ENCODE measurements at places on chromosomes 13 and 19. TPM values are rescaled to one million over a fixed set of nuclear protein-coding genes. Genes with fewer than 3 reads are reported as not detected.
A peak's percentile ranks its signal among the peaks of the same experiment; 100 is the strongest.

The FPR1 gene
- 14.5 TPM for total RNA-seq

The ZNF616 gene
- total RNA-seq: 5.5 TPM

The GNA15 gene
- total RNA-seq: 4.3 TPM

The CCL25 gene
- total RNA-seq: not detected

The NEK5 gene
- 0.29 TPM for total RNA-seq

The EPS8L1 gene
- 20.7 TPM for total RNA-seq

The ZNF682 gene
- 5.9 TPM for total RNA-seq

- no peak for DNase-seq
Observed at GRCh38 chr13:29411481-29411880, 184.0 kb downstream of the SLC7A1 start.

DNA sequence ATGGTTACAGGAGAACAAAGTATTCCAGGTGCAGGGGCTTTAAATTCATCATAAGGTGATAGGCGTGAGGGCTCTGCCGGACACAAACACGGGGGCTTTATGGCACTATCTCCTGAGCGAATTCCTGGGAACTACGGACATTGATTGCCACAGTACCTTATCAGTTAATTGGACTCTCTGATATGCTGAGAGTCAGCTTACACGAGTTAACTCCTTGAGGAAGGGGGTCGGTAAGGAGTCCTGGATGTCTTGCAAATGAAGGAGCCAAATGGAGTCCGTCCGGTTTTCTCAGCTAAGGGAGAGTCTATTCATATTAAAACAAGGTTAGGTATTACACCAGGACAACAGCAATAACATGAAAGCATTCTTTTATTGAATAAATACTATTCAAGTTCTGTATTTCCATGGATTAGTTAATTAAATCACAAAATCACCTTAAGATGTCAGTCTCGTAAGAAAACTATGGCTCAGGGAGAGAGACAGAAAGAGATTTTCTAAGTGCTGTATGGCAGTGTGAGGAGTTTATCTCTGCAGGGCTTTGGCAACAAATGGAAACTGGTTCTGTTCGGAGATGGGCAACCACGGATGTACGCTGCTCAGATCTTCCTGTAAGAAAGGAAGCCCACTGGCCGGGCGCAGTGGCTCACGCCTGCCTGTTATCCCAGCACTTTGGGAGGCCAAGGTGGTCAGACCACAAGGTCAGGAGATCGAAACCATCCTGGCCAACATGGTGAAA, 26.2 kb upstream of the HIF3A start:
- DNase-seq: no peak

DNA sequence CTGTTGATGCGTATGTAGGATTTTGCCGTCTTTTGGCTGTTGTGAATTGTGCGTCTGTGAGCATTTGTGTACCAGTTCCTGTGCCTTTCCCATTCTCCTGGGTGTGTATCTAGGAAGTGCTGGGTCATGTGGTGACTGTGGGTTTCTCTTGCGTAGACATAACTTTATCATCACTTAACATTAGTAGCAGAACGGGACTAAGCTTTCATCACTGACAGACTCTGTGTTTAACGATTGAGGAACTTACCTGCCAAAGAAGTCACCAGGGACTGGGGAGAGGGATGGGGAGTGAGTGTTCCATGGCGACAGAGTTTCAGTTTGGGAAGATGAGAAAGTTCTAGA, 15.0 kb downstream of the FZR1 start:
- no peak for DNase-seq

DNA sequence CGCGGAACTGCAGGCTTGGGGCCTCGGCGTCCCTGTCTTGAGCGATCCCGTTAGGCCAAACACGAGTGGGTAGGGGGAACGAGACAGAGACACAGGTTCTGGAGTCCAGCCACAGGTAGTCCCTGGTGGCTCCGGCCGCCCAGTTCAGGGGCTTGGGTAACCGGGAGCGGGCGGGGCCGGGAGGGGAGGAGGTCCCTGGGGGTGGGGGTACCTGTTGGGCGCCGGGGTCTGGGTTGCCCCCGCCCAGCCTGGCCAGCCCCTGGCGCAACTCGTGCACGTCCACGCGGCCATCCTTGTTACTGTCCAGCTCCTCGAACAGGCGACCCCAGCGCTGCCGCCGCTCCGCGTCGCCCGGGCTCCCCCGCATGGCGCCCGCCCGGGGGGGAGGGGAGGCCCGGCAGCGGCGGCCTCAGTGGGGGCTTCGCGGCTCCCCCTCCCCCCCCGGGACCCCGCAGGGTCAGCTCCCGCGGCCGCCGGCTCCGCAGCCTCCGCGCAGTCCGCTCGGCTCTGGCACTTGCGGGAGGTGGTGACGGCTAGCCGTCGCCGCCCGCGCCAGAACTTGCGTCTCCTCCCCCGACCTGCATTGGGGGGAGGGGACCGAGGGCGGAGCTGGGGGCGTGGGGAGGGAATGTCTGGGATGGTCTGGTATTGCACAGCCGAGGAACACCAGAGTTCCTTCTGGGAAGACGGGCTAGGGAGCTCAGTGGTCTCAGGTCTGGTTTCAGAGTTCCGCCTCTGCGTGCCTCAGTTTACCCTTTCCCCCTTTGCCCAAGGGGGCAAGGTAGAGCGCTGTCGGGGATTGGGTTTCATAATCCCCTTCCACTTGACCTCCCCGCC, at the start of gene SLC25A23:
Gene SLC25A23, minus strand, starts transcription at position 531 of the 837 bp plus-strand sequence. Its CDS starts 164 bp downstream, at position 367.
- peak; percentile 84 for DNase-seq

- DNase-seq: no peak
Observed at GRCh38 chr13:42422681-42423080, 150.7 kb downstream of the AKAP11 start.

DNA sequence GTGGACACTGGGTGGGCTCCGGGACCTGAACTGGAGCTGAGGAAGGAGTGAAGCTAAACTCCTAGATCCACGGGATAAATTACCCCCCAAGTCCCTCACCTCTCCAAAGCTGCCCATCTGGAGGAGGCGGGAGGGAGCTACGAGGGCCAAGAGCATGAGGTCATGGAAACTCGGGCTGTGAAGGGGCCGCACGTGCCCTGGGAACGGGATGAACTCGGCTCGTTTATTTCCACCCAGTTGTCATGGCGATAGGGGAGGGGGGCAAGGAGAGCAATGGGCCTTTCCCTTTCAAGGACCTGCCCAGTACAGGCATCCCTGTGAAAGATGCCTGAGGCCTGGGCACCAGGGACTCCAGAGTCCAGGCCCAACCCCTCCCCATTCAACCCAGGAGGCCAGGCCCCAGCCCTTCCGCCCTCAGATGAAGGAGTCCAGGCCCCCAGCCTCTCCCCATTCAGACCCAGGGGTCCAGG, 3.8 kb downstream of the PPP1R12C start:
- peak; percentile 71 for DNase-seq

- no peak for DNase-seq
Observed at GRCh38 chr13:41651413-41652058, 194.2 kb downstream of the RGCC start.

- no peak for DNase-seq
Observed at GRCh38 chr13:29514720-29515310, 80.7 kb downstream of the SLC7A1 start.

DNA sequence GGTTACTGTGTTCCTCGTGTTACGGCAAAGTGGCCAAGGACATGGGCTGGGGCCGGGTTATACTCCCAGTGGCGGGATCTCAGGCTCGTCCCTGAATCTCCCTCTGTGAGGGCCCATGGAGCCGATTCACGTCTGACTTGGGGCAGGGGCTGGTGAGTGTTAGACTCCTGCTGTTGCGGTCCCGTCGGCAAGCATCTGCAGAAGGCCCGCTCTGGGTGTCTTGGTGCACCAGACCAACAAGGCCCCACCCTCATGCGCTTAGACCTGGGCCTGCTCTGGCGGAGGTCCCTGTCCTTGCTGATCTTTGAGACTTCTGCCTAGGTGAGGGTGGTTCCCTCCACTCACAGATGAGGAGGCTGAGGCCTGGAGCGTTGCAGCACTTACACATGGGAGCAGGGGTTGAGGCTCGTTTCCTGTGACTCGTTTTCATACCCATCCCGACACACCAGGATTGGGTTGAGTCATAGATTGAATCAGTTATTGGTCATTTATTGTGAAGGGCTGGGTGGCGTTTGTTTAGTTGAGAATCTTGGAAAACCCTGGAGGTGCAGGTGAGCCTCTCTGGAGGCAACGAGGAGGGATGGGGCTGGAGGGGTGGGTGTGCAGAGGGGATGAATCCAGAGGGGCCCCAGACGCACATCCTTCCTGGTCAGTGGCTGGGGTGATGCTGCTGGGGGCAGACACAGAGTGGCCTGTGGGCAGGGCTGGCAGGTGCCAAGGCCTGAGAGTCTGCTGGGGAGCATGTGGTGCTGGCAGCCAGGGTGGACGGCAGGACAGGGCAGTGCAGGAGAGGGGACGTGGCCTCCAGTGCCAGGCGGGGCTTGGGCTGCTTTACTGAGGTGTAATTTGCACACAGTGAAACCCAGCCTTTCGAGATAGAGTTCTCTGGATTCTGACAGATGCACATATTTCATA, 4.6 kb downstream of the EPN1 start:
- DNase-seq: no peak

- no peak for DNase-seq
Observed at GRCh38 chr13:110910013-110910890, 4.6 kb downstream of the ANKRD10 start.

DNA sequence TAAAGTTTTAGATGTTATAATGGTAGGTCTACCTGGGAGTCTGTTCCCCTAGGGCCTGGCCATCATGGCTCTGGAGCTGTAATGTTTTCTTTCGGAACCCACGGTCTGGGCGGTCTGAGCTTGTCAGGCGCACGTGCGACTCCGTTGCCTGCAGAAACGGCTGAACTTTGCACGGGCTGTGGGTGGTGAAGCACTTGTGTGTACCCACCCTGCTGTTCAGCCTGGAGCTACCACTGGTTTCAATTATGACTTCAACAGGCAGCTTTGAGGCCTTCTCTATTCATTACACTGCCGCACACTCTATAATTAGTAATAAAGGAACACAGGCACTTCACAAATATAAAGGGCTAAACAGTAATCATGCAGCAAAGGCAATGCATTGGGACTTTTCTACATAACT, 6.0 kb downstream of the PCDH8 start:
- no peak for DNase-seq

- DNase-seq: no peak
Observed at GRCh38 chr13:45276913-45277312, 64.1 kb downstream of the TPT1 start.

Data from mucosa of descending colon (tissue), 3 donors.